ENCODE measurements at places on chromosomes 6 and 20.

DNA sequence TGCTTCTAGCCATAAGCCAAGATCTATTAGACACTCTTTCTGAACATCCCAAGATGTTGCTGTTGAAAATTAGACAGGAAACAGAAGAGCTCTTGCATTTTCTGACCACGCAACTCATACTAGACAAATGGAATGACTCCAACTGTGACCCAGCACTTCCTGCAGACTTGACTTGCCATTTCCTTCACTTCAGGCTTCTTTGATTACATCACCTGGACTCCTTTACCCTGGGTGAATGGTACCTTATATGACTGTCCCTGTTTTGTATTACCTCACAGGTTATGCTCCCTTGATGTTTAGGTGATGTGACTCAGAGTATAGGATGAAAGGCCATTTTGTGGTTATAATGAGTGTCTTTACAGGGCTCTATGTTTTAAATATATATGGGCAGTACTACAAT lies 236.1 kb downstream of the BMP2 start:
- no peak for DNase-seq

GRCh38 chr6:34560366-34561226 lies 4.5 kb upstream of the SPDEF start:
- DNase-seq, result peak; percentile 78

DNA sequence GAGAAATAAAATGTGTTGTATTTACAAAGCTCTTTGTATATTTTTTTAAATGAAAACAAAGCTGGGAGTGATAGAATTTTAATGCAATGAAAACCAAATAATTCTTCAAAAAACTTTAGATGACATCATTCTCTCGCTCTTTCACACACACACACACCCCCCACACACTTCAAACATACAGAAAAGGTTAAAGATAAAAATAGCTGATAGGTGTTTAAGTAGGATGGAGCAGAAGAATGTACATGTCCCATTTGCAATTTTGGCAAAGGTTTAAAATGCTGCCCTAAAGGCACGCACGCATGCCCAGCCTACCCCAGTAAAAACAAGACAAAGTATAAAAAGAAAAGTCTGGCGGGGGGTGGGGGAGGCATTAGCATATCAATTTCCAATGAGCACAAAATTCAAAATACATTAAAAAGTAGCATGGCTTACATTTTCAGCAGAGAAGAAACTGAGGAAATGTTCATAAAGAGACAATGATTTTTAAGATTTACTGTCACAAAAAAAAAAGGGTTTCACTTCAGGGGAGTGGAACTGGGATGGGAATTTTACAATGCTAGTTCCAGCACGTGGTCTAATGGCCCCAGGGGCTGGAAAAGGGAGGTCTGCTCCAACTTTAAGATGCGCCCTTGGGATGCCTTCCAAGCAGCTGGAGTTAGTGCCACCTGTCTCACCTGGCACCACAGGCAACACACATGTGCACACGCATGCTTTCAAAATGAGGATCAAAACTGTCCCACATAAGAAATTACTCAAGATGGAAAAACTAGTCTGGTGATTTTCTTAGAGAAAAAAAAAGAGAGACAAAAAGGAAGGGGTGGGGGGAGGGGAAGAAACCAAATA lies 55.1 kb upstream of the NFATC2 start:
- DNase-seq, result no peak

DNA sequence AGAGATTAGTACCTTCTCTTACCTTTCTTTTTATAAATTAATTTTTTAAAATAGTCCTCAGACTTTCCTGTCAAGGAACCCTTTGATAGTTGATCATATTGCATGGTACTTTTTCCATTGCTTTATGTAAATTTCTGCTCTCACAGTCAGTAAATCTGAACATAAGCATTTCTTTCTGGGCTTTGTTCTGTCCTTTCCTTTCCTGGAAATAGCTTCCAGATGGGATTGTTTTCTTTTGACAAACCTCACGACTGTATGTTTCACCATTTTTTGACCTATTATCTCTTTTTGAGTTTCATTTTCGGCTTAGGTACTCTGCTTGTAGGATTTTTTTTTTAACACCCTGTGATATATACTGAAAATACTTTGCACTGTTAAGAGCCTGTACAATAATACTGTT lies 32.6 kb downstream of the UTRN start:
- no peak for DNase-seq

GRCh38 chr20:62120365-62120762 lies 1.9 kb upstream of the LSM14B start:
- no peak for DNase-seq

- no peak for DNase-seq
These were observed 122.4 kb downstream of the RIN2 start for GRCh38 chr20:19880256-19881079.
